ENCODE measurements at places on chromosomes 3 and 15.
A peak's percentile ranks its signal among the peaks of the same experiment; 100 is the strongest.

DNA sequence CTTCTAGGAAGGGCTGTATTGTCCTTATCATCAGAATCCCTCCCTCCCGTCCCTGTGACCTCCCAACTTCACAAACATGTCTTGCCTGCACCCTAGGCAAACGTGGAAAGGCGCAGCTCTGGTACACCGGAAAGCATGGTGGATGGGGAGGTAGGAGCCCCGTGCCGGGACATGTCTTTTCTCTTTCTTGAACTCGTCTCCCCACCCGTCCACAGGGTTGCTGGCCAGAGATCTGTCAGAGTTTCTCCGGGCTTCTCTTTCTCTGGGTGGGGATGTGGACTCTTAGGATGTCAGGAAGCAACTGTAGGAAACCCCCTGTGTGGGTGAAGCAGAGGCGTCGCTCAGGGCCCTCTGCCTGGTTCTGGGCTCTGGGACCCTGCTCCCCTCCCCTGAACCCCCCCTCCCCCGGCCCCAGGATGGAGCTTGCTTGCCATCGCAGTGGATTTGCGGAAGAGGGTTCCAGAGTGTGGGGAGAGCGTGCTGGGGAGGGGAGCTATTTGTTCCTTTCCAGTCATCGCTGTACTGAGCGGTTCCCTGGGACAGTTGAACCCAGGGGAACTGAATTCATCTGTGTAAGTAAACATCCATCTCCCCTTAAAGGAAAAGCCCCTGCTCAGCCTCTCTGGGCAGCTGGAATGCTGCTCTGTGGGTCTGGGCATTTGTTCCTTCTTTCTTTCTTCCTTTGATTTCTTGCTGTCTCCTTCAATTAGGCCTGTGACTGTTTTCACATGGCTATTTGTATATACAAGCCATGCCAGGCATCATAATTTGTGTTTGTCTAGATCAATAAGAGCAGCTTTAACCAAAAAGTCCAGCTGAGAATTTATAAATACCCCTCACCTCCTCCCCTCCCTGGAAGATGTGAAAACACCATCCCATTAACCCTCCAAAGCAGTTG lies 72.8 kb downstream of the SMAD3 start:
- DNase-seq = no peak

DNA sequence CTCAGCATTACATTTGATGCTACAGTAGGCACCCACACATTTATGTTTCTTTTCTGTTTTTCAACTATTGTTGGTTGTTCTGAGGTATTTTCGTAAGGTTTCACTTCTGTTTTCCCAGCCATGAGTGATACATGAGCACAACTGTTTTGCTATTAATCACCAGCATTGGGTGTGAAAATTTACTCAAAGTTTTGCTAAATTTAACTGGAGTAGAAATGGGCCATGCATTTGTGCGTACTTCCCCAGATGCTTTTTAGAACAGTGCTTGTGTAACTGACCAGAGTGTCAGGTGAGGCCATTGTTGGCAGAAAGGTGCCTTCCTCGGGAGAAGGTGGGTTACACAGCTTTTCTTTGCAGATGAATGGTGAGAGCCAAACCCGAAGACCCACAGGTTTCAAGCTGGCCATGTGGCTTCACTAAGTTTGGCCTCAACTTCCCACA lies 70.4 kb downstream of the ST6GAL1 start:
- DNase-seq = no peak

DNA sequence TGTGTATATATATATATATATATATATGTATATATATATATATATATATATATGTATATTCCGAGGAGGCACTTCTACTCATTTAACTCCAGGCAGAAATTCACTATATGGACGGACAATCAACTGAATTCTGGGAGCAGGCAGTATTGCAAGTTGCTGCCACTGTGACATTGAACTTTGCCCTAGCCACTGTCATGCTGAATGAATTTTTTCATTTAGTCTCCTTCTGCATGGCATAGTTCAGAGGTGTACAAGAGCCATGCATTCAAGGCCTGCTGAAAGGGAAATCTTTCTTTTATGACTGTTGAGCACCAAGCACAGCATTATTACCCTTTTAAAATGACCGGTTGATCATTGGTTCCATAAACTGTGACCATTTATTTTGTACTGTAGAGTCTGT lies 176.2 kb upstream of the THRB start:
- no peak for DNase-seq

DNA sequence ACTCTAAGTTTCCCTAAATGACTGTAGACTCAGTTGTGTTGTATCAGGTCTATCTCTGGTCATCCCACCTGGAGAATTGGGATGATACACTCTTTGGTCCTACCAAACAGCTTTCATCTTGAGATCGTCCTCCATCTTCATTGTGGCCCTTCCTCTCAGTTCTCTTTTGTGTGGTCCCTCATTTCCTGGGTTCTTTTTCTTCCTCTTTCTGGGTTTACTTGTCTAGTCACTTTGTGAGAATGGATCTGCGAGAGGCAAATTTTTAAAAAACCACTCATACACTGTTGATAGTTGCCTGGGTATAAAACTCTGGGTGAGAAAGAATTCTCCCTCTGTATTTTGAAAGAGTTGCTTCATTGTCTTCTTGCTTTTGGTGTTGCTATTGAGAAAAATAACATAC lies 6.0 kb upstream of the AMOTL2 start:
- DNase-seq = no peak

- DNase-seq = no peak
Measured at GRCh38 chr3:40997711-40998519, 201.4 kb upstream of the CTNNB1 start.

GRCh38 chr3:112374333-112374734 lies 41.4 kb downstream of the CD200 start:
- DNase-seq = no peak

- DNase-seq = no peak
Measured at GRCh38 chr15:61749169-61749568, 311.1 kb downstream of the VPS13C start.

- no peak for DNase-seq
Measured at GRCh38 chr15:77783636-77784035, 150.9 kb upstream of the LINGO1 start.

- DNase-seq = no peak
Measured at GRCh38 chr15:101039461-101039860, 120.3 kb downstream of the LRRK1 start.

- no peak for DNase-seq
Measured at GRCh38 chr15:33114374-33114717, 80.2 kb downstream of the FMN1 start.

- DNase-seq = no peak
Measured at GRCh38 chr3:141427764-141428163, 59.1 kb upstream of the RASA2 start.

DNA sequence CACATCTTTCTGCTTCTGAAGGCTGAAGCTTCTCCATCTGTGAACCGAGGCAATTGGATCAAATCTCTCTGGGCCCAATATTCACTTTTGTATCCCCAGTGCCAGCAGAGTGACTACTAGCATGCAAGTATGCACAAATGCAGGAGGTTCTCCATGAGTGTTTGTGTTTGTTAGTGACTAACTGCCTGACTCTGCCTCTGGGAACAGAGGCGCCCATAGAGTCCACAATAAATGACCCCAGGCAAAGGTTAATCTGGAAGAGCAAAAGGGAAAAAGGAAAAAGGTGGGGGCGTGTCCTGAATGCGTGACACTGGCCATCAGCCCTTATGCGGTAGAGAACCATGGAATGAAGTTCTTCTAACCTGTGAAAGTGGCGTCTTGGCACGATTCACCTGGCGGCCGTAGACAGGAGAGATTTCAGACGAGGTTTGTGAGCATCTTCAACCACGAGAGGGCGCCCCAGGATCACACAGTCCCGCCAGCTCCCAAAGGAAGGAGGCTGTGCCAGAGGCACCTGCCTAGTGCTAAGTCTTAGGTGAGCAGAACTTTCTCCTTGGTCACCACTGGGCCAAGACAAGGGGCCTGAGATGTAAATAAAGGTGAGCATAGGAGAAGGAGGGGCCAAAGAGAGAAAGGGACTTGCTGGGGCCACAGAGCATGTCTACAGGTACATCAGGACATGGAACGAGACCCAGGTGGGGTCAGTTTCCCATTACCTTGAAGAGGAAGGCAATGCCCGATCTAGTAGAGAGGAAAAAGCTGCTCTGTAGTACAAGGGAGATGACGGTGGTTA lies 44.2 kb downstream of the RBPMS2 start:
- DNase-seq = peak; percentile 67

GRCh38 chr3:153601374-153601853 lies 439.4 kb downstream of the RAP2B start:
- no peak for DNase-seq

DNA sequence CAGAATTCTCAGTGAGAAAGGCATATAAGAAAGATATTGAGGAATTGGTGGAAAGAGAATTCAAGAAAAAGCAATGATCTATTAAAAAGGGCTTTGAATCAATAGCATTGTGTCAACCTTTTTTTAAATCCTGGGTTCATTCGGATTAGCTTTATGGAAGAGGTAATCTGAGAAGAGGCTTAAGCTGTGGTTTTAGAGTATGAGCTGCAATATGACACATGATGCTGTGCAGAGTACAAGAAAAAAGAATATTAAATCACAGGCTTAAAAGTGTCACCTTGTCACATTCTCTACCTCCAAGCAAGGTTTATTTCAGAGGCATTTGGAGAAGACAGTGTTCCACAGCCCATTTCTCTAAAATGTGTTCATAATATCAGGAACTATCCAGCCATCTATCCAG lies 128.9 kb downstream of the RTP4 start:
- no peak for DNase-seq
